Mucosa of descending colon (tissue), 3 donors: ENCODE measurements at places on chromosomes 3 and 15.
A peak's percentile ranks its signal among the peaks of the same experiment; 100 is the strongest.

- no peak for DNase-seq
These were observed 688.3 kb upstream of the LMCD1 start for GRCh38 chr3:7813365-7813764.

DNA sequence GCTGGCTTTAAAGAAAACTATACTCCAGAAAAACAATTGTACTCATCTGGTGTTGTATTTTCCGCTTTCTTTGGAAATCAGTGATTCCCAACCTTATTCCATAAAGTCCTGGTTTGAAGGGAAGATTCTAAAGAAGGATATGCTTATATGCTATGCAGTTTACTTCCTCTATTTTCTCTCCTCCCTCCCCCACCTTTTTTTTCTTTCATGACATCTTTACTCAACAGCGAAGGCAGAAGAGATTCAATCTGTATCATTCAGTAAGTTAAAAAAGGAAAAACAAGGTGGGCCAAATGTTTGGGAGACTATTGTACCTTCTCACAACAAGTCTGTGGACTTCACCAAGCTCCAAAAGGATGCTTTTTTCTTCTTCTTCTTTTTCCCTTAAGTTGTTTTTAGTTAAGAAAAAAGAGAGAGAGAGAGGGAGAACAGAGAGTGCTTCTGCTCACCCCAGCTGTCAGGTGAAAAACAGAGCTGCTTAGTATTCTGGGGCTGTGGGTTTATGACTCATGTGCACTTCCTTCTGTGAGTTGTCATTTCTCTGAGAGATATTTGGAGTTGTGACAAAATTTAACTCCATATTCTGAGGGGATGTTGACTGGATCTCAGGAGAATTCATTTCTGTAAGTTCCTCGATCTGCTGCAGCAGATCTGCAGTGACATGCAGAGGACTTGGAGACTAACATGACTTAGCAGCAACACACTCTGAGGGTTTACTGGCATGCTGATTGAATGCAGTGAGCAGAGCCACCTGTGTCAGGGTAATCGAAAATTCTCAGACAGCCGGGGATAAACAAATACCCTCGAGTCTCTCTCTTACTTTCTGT, 70.7 kb downstream of the SSR3 start:
- DNase-seq, result peak; percentile 26

- no peak for DNase-seq
These were observed 19.7 kb upstream of the MAP6D1 start for GRCh38 chr3:183845090-183845489.

DNA sequence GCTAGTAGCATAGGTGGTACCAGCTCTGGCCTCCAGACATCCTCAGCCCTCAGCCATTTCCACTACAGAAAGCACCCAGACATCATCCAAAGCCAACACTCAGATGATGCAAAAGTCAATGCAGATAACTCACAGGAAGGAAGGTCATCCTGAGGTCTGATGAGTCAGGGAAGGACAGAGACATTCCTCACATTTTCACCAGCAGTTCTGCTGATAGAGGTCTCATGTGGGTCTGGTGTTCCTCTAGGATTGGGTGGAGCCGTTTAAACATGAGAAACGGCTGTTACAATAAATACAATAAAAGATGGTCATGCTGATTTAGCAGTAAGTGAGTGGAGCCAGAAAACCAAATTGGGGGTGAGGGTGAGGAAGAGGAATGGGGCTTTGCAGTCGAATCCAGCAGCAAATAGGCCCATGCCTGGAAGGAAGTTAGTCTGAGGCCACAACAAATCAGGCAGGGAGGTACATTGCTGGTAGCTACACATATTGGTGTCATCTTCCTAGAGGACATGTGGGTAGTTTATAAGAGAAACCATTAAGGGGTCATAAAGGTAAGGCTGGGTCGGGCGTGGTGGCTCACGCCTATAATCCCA, 33.3 kb upstream of the FLNB start:
- no peak for DNase-seq

DNA sequence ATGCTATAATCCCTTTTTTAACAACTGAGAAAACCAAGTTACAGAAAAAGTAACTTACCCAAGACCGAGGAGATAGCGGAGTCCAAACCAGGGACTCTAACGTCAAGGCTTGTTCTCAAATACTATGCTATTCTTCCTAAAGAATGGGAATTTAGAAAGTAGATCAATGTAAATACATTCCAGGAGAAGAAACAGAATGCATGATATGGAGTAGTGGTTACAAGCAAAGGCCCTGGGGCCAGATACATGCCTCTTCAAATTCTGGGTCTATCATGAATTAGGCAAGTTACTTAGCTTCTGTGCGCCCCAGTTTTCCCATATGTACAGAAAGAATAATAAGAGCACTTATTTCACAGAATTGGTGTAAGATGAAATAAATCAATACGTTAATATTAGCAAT, 102.0 kb upstream of the CHMP2B start:
- DNase-seq, result no peak
